ENCODE measurements at places on chromosomes 13 and 19. TPM values are rescaled to one million over a fixed set of nuclear protein-coding genes. Genes with fewer than 3 reads are reported as not detected.

The HSD17B14 gene
- 9.8 TPM for total RNA-seq

The COL4A2 gene
- 1,227 TPM for total RNA-seq

The PEX11G gene
- total RNA-seq = not detected

The TEX101 gene
- not detected for total RNA-seq

The SIGLEC5 gene
- total RNA-seq = not detected

The PNMA8B gene
- 15.8 TPM for total RNA-seq

The PIBF1 gene
- 17.0 TPM for total RNA-seq

The ZIM2 gene
- not detected for total RNA-seq

The SKA3 gene
- not detected for total RNA-seq

The ODAD3 gene
- total RNA-seq = not detected

The KLK8 gene
- not detected for total RNA-seq

The KIRREL2 gene
- total RNA-seq = not detected

The RXFP2 gene
- not detected for total RNA-seq

The SBK2 gene
- not detected for total RNA-seq

The ANGPTL8 gene
- not detected for total RNA-seq

The CCDC8 gene
- 10.0 TPM for total RNA-seq
